ENCODE measurements at places on chromosomes 5 and 9. TPM values are rescaled to one million over a fixed set of nuclear protein-coding genes. Genes with fewer than 3 reads are reported as not detected.

Gene TRIM14
- 24.0 TPM for polyA plus RNA-seq

DNA sequence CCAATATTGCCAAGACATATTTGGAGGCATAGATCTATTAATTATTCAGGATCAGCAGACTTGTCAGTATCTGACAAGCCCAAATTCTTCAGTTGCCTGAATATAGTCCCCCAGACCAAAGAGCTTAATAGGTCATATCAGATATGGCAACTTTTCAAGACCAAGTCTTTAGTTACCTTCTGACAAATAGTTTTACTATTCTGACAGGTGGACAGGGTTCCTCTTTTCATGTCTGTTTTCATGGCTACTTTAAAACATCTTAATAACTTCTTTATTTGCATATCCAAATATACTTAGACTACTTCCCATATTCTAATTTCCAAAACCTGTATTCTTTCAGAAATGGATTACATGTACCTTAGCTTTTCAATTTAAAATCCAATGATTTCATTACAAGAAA is 65.4 kb downstream of the AUH start:
- DNase-seq: no peak

DNA sequence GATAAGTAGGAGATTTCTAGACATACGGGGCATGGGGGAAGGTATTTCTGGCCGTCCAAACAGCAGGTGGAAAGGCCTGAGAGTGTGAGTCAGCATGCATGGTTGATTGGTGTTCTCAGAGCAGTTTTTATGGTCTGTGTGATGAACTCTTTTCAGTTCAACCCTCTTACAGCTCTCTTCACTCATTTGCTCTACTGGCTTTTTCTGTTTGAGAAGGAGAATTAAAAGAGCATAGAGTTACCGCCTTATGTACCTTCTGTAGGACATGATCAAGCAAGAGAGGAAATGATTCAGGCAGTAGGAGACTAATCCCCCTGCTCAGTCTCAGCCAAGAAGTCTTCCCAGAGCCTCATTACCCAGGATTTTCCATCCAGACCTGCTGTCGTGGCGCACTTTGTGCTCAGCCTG is 92.4 kb downstream of the PRDM6 start:
- DNase-seq: no peak

DNA sequence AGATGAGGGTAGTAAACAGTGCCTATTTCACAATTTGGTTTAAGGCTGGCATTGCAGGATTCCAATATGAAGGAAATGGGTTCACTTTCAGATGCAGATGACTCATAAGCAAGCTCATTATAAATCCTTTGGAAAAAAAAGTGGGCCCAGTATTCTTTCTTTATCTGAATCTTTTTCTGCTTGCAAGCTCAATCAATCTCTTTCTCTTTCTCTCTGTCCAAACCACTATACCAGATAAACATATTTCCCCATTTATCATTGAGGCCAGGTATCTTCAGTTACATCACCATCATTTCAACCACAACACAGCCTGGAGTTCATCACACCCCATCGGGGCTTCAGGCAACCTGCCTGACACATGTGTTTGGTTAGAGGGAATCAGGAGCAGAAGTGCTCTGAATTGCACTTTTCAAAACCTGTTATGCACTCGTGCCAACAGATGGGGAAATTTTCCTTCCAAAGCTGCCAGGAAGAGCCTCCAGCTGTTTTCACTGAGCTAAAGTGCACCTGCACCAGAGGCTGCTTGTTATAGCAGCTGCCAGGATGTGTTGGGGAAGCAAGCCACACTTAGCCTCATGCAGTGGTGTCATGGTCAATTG is 30.0 kb upstream of the MAMDC2 start:
- no peak for DNase-seq

- DNase-seq: no peak
These were observed 4.2 kb upstream of the PRSS3 start for GRCh38 chr9:33791117-33791516.
